Stimulated activated CD8-positive, alpha-beta memory T cell treated with anti-CD3 and anti-CD28 coated beads, Interleukin-4, amount 100 ng/mL, for 1 hour (primary cell): ENCODE measurements at places on chromosomes 3 and 15.

- DNase-seq: no peak
Observed at GRCh38 chr15:51580385-51580784, 42.2 kb downstream of the DMXL2 start.

DNA sequence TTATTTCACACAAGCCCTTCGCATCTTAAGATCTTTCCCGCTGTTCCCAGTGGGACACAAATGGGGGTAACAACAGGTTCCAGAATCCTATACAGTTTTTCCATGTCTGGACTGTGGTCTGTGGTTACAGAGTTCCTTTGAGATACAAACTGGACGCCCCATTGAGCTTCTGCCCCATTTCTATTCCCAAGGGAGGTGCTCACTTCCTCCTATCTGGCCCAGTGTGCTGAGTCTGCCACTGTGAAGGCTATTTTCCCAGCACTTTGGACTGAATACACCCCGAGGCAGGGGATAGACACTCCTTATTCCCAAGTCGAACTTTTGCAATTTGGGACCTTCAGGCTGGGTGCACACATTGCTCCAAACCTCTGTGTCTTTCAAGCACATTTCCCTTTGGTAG, 44.0 kb downstream of the MESD start:
- DNase-seq: no peak

DNA sequence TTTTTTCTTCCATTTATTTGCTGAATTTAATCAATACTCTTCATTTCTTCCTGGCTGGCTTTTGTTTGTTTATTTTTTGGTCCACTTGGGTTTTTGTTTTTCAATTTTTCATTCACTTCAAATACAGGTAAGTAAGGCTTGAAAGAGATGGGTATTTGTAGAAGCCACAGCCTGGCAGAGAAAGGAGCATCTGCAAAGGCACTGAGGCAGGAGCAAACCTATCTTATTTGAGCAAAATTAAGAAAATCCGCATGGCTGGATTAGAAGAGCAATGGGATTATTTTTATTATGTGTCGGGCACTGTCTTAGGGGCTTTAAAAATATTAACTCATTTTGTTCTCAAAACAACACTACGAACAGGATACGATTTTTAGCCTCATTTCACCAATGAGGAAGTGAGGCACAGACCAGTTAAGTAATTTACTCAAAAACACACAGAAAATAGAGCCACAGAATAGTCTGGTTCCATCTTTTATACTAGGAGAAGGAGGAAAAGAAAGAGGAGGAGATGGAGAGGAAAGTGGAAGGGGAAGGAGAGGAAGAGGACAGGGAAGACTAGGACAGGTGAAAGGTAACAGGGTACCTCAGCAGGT, 35.1 kb upstream of the CCDC80 start:
- DNase-seq: no peak

DNA sequence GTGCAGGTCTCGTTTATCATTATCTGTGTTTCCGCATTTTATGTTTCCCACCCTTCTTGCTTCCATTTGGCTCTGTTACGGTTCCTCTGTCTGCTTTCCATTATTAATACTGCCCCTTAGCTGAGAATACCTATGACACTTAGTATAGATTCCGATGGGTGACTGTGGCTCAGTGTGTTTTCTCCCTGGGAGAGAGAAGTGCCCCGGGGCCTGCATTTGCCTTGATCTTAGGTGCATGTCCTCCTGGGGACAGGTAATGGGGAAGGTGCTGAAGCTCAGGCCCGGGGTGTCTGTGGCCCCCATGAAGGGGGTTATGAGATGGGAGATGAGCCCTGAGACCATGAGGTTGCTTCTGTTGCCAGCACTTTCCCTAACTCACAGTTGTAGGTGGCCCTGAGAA, 43.4 kb upstream of the PCSK6 start:
- no peak for DNase-seq

GRCh38 chr3:171351676-171352075, 108.5 kb downstream of the TNIK start:
- DNase-seq: no peak

DNA sequence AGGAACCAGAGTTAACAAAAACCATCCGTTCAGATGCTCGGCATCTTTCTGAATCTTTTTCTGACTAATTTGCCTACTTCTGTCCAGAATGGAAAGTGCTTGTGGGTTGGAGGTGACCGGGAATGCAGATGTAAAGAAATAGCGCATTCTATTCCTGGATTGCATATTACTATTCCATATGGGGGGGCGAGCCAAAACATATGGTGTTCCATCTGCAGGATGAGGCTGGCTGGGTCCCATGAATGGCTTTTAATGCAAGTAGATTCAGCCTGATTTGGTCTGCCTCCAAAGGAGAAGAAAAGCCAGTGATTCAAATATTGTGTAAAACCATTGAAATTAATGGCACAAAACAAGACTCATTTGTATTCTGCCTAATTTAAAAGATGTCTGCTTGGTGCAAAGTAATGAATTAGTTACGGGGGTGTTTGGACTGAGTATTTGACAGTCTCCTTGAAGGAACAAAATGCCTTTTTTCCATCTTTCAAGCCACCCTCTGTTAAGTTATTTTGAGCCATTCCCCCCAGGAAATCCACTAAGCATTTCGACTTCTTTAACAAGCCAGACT, 99.0 kb downstream of the ST8SIA2 start:
- no peak for DNase-seq

DNA sequence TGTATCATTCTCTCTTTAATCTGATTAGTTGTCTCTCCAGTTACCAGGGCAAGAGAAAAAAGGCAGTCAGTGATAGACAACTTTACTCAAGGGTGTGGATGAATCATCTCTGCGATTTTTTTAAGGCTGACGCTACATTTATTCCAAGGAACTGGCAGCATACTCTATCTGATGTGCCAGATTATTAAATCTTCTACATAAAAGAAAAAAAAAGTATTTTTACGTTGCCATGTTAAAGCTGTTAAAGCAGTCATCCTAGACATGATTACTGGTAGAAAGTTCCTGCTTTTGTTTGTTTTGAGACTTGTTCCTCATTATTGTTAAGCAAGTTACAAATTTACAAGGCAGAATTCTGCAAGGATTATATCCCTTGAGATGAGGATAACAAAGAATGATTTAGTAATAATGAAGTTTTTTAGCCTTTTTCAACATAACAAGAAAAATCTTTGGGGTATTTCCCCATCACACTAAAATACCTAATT, 121.7 kb downstream of the CBLB start:
- DNase-seq: no peak

- DNase-seq: no peak
Observed at GRCh38 chr3:119508172-119508845, 10.0 kb downstream of the TIMMDC1 start.

DNA sequence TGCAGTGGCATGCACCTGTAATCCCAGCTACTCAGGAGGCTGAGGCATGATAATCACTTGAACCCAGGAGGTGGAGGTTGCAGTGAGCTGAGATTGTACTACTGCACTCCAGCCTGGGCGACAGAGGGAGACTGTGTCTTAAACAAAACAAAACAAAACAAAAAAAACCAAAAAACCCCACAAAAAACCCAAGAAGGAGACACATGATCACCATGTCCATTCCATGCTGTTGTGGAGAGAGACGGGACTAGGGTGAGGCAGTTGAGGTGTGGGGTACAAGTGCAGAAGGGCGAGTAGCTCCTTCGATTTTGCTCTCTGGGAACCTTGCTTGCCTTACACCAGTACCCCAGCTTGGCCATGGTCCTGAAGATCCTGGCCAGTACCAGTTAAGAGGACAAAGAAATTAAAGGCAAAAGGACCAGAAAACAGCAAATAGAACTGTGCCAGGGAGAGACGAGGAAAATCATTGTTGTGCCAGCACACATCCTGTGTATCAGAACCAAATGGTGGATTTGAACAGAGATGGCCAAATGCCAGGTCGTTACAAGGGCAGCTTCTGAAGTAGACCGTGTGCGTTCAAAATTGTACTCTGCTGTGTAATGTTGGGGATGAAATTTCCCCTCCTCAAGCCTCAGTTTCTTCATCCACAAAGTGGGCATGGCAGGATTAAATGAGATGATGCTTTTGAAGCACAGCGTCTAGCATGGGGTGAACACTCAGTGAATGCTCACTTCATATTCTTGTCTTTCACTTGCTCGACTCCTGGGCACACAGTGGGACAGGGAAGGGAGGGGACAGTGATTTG, 42.9 kb upstream of the CTSH start:
- DNase-seq: no peak

DNA sequence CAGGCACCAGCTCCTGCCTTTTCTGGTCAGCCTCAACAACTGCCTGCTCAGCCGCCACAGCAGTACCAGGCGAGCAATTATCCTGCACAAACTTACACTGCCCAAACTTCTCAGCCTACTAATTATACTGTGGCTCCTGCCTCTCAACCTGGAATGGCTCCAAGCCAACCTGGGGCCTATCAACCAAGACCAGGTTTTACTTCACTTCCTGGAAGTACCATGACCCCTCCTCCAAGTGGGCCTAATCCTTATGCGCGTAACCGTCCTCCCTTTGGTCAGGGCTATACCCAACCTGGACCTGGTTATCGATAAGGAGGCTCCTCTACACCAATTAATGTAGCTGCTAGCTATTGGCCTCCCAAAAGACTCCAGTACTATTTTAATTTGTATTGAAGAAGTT, 38.9 kb downstream of the TFG start:
- no peak for DNase-seq

DNA sequence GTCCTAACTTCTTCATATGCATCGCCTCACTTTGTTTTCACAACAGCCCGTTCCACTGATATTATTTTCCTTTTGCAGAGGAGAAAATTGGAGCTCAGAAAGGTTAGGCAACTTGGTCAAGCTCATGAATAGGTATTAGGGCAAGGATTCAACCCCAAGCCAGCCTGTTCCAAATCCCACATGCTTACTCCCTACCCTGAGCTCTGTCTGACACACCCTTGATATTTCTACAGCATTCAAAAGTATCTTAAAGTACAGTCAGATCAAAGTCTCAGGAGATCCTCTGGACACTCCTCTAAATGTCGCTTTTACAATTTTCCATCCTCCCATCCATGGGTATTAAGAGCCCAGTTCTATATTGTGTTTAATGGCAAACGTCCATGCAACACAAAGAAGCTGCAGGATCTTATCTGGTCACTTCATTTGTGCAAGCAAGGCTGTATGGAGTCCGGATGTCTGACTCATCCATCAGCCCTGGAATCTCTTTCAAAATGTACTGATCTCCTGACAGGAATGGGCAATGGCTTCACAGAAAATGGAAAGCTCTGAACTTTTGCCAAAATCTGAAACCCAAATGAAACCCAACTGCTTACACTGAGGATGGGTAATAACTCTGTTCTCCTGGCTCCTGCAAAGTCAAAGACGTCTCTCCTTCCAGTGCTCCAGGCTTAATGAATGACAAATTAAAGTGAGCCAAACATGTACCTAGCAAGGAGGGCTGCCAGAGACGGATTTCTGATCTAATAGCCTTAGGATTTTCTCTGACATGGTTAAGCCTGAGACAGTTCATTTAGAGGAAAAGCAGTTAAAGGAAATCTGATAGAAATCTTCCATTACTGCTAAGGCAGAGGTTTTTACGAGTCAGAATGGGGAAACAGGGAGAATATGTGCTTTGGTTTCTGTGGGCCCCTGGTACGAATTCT, 230.9 kb upstream of the RORA start:
- DNase-seq: no peak

GRCh38 chr3:31525532-31525931, 7.2 kb upstream of the STT3B start:
- no peak for DNase-seq

- DNase-seq: no peak
Observed at GRCh38 chr3:52350416-52350815, 34.3 kb downstream of the DNAH1 start.

DNA sequence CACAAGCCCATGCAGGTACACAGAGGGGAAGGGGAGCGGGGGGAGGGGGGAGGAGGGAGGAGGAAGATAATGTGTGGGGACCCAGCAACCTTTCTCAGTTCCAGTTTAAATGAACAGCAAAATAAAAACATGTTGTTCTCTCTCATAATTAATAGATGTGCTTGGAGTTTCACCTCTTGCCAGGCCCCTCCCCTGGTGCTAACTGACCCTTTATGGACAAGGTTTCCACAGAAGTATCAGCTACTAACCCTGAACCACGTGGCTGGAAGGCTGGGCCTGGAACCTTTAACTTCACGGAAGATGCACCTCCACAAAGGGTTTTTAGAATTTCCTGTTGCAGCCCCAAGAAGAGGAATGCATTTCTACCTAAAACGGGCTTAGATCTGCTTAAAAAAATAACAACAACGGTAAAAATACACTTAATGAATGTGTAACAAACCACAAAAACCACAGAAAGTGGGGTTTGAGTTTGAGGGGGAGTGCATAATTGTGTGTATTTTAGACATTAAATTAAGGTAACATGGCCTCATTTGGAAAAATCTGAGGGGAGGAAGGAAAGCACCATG, 14.8 kb upstream of the SMAD3 start:
- no peak for DNase-seq

GRCh38 chr15:70101459-70102113, 3.9 kb upstream of the TLE3 start:
- DNase-seq: no peak

GRCh38 chr15:39053480-39053879, 488.9 kb upstream of the RASGRP1 start:
- DNase-seq: no peak

GRCh38 chr15:101495334-101496197, 6.1 kb upstream of the PCSK6 start:
- DNase-seq: no peak

DNA sequence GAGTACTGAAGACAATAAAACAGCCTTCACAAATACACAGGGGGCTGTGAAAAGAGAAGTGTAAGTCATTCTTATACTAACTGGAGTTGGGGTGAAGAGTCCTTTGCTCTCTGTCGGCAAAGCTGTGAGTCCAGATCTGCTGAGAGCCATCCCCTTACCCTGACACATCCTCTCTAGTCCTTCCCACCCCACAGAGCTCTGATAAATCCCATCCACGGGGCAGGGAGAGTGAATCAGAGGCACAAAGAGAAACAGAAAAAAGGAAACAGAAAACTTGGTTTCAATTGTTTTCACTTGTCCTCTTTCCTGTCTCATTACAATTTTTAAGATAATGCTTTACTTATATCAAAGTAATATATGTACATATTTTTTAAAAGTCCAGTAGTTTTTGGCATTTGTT, 18.2 kb upstream of the ZNF639 start:
- DNase-seq: no peak

DNA sequence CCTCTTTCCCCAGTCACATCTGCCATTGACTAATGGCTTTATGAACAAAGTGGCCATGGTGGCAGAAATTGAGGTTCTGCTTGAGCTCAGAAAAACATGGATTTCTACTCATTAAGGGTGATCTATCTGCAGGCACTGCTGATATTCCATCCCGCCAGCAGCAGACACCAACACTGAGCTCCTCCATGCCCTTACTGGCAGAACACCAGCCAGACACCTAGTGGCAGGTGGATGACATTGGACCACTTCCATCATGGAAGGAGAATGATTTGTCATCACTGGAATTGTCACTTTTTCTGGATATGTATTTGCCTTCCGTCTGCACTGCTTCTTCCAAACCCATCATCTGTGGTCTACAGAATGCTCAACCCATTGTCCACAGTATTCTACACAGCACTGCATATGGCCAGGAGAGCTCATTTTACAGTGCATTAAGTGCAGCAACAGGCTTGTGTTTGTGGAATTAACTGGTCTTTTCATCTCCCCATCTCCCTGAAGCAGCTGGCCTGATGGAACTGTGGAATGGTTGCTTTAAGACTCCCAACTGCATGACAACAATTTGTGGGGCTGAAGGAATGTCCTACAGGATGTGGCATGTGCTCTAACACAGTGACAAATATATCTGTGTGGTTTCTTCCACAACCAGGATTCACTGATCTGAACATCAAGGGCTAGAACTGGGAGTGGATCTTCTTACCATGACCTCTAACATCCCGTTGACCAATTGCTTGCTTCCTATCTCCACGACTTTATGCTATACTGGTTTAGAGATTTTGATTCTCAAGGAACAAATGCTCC, 103.4 kb downstream of the WNT7A start:
- no peak for DNase-seq
